NCI-H446 treated with DMSO at 0.1 percent for 48 hours (cell line): ENCODE measurements at places on chromosomes 16 and 17.

GRCh38 chr17:30807896-30808295, 16.6 kb downstream of the CRLF3 start:
- DNase-seq, result no peak

DNA sequence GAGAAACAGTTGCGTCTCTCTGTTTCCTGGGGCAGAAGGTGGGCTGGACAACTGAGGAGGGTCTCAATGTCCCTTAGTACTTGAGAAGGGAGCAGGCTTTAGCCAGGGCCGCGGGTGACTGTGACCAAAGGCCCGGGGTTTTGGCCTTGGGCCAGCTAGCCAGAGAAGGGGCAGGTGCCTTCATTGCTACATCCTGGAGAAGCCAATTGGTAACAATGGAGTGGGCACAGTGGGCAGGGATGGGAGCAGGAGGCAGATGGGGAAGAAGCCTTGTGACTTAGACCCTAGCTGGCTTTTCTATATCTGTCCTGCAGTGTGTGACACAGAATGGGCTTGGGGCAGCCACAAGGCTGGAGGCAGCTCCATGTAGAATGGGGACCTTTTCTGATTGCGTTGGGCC, 46.0 kb downstream of the CLEC16A start:
- DNase-seq, result no peak

DNA sequence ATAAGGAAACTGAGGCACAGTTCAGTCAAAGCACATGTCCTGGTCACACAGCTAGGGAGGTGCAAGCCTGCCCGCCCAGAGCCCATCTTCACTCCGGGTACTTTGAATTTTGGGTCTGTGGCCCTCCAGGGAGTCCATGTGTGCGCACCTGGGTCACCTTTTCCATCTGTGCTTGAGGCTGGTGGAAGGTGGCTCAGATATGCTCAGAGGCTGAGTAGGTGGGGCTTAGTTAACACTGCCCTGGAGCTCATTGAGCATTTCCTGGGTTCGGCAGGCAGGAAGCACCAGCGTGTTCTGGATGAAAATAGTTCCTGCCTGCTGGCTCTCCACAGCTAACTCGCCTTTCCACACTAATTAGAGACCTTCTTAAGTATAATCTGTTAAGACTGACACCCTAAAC, 19.2 kb downstream of the FAM234A start:
- DNase-seq, result no peak

DNA sequence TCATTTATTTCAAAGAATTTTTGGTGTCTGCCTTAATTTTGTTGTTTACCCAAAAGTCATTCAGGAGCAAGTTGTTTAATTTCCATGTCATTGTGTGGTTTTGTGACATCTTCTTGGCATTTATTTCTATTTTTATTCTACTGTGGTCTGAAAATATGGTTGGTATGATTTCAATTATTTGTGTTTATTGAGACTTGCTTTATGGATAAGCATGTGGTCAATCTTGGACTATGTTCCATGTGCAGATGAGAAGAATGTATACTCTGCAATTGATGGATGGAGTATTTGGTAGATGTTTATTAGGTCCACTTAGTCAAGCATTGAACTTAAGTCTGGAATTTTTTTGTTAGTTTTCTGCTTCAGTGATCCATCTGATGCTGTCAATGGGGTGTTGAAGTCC, 383.0 kb downstream of the PMP22 start:
- no peak for DNase-seq

DNA sequence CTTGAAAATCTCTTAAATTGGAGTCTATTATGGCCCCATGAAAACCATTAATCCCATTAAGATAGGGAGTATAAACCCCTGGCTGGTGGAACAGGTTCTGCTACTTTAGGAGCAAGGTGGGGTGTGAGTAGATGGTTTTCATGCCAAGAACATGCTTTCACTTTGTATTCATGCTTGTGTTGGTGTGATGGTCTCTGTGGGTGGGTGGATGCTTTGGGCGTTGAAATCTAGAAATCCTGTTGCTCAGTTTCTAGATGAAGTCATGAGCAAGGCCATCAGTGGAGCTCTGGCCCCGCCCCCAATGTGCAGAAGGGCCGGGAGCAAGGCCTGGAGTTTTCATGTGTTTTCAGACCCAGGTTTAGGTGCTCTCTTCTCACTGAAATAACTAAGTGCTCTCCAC, 20.1 kb downstream of the PLD6 start:
- no peak for DNase-seq

GRCh38 chr17:38540514-38541045, 65.2 kb downstream of the SRCIN1 start:
- no peak for DNase-seq
